ENCODE measurements at places on chromosomes 7 and 10.

- DNase-seq, result no peak
These were observed 1.6 kb downstream of the NPM3 start for GRCh38 chr10:101781655-101781983.

DNA sequence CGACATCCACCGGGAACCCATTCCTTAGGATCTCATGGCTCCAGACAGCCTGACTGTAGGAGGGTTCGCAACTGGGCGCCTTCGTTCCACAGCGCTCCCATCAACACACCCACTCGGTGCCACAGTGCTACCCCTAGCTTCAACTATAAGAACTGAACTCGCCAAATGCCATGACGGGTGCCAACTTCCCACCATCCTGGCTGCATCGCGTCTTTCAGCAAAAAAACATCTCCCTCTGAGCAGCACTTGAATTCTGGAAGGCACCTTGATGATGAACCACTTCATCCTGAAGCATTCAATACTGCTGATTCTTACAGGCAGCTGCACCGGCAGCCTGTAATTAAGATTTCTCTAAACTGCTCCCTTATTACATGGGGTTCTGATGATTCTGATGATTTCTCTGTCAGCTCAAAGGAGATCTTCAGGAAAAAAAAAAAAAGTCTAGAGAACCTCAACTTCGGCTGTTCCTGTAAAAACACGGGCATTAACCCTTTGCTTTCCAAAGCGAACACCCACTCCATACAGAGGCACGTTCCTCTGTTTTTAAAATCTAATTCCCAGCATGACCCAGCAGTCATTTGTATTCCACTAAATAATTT is 1.3 kb downstream of the CYTH3 start:
- peak; percentile 49 for DNase-seq

- no peak for DNase-seq
These were observed 42.1 kb downstream of the CYP51A1 start for GRCh38 chr7:92092210-92092609.

DNA sequence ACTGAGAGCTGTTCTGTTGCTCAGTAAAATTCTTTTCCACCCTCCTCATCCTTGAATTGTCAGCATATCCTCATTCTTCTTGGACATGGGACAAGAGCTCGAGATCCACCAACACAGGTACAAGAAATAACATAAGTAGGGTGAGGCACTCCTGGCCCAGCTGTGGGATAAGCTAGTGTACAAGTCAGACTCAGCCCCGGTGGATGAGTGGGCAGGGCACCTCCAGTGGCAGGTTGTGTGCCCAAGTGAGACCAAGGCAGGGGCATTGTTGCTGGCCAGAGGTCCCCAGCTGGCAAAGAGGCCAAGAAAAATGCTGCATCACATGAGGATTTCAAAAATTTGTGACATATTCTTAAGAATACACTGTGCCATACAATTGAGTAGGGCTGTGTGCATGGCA is 402.0 kb upstream of the ZWINT start:
- DNase-seq, result no peak

DNA sequence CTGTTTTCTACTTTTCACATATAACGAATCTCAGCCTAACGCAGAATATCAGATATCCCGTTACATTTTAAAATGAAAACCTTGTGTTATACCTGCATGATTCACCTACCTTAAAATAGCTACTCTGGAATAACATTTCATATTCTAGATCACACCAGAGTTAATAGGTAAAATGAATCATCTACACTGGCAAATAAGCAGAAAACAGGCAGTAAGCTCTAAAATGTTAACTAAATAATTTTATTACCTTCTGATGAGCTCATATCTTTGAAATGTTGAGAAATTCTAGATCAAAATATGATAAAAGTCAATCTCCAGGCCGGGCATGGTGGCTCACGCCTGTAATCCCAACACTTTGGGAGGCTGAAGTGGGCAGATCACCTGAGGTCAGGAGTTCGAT is 71.3 kb downstream of the CPEB3 start:
- no peak for DNase-seq

DNA sequence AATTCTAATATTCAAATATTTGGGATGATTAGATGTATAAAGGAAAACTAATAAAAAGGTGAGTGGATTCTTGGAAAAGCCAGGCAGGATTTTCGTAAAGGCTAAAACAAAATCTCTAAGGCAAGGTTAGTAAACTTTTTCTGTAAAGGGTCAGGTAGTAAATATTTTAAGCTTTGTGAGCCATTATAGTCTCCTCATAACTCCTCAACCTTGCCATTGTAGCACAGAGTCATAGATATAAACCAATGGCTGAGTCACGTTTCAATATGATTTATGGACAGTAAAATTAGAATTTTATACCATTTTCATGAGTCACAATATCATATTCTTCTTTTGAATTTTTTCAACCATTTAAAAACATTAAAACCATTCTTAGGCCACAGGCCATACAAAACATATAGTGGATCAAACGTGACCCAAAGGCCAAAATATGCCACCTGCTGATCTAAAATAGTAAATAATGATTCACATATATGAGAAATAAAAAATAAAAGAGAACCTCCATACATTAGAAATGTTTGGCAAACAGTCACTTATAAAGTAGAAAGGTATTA is 651.8 kb upstream of the LRRTM3 start:
- no peak for DNase-seq

- no peak for DNase-seq
These were observed 89.6 kb downstream of the EGFR start for GRCh38 chr7:55108401-55108800.

DNA sequence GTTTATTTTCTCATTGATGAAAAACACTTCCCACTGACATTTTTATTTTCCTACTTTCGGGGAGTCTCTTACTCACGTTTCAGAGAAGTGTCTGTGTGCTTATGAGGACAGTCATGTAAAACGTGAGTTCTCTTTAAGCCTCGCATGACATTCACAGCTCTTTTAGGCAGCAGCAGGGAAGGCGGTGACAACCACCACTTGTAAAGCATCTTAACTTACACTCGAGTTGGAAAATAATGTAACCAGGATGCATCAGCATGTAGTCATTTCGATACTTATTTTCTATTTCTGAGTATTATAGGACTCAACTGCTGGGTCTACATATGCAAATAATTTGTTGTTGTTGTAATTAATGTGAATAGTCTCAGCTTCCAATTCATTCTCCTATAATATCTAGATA is 153.6 kb downstream of the SEMA3D start:
- no peak for DNase-seq

- no peak for DNase-seq
These were observed 350.8 kb upstream of the BMPER start for GRCh38 chr7:33554576-33554975.

DNA sequence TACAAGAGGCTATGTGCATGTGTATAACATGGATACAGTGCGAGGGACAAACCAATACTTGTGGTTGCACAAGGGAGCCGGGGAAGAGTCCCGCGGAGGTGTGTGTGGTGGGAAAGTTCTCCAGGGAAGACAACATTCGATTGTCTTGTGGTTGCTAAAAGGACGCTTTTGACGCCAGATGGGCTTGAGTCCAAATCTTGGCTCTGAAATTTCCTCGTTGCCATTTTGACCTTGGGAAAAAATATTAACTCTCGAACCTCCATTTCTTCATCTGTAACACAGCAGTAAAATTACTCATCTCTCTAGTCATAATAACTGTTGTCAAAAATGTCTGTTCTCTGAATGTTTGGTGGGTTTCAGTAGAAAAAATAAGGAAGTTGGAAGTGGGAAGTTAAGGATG is 16.5 kb downstream of the PLXDC2 start:
- DNase-seq, result no peak

GRCh38 chr10:94361171-94361794 is 1.5 kb downstream of the NOC3L start:
- no peak for DNase-seq

DNA sequence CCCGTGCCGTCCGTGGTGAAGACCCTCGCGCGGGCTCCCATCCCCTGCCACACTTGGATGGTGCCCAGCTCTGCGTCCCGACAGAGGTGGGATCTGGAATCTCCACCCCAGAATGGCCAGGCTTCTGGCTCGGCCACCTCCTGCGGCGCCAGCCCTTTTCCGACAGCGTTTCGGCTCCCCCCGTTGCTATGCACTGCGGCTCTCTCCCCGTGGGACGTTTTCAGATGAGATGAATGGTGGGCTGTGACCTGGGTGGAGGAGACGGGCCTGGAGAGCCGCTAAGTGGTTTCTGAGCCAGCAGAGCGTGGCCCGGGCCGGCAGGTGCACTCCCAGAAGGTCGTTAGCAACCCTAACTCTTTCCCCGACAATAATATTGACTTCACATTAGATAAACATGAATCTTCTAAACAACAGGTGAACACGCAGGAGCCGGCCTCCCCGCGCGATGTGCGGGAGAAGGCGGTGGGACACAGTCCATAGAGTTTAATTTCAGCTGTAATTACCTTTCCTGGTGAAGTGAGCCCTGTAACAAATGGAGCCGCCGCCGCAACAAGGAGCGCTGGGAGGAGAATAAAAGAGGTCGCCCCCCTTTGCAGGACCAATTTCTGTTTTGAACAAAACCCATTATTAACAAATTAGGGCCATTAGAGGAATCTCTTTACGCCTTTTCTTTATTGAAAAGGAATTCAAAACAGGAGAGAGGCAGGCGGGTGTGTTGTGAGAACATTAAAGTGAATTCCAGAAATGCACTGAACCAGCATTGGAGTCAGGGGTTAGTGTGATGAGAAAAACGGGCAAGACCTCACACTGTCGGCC is 294.3 kb upstream of the PFKP start:
- no peak for DNase-seq

- DNase-seq, result no peak
These were observed 166.6 kb downstream of the ELMO1 start for GRCh38 chr7:37282093-37282444.

- DNase-seq, result no peak
These were observed 31.2 kb downstream of the GRIFIN start for GRCh38 chr7:2445047-2445446.

- no peak for DNase-seq
These were observed 191.5 kb downstream of the PHTF2 start for GRCh38 chr7:77989981-77990566.

- DNase-seq, result no peak
These were observed 302.6 kb upstream of the SEMA3D start for GRCh38 chr7:85489498-85489897.

GRCh38 chr7:5774790-5775189 is 6.7 kb downstream of the RNF216 start:
- no peak for DNase-seq

GRCh38 chr10:62095181-62096122 is 173.2 kb downstream of the RTKN2 start:
- DNase-seq, result peak; percentile 91

GRCh38 chr10:62492012-62492869 is 118.1 kb downstream of the ZNF365 start:
- DNase-seq, result no peak

DNA sequence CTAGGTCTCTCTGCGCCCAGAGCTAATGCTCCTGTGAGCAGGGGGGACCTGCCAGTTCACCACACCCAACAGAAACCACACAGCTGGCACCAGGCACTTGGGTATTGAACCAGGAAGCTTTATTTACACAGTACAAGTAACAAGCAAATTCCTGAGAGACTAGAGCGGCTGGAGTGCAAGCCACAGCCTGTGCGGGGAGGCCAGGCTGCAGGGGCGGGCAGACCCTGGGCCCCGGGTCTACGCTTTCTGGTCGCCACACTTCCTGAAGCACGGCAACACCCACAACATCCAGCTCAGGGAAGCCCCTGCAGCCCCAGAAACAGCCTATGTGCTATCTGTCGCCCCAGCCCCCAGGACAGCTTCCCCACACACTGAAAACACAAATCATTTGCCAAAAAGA is 125.0 kb downstream of the FAM53B start:
- no peak for DNase-seq

GRCh38 chr10:6279540-6280267 is 77.0 kb downstream of the PFKFB3 start:
- DNase-seq, result no peak

DNA sequence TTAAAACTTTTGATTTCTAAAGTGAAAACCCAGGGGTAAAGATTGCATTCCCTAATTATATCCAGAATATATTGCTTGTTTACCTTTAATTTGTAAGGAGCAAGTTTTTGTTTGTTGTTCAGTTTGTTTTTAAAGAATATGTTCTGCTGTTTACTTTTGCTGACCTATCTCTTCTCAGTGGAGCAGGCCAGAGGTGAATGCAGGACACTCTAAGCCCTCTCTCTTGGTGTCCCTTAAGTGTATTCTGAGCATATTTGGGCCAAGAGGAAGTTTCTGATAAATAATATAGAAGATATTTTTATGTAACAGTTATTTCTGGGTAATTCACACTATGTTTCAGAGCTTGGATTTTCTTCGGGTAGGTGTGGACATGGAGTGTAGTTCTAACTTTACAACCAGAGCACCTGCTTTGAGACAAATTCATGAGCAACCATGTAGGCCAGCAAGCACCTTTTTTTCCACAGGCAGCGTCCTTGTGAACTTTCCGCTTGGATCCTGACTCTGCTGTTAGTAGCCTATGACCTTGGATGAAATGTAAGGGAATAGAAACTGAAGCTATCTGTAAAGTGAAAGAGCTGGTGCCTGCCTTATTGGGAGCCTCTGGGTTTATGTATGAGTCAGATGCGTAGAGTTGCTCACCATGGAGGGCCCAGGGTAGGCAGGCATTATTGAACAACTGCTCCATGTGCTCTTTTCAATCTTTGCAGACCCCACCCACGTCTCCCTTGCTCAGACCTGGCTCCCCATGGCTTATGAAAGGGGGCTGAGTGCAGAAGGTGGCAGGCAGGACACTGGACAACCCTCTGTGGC is 16.1 kb downstream of the OGDH start:
- no peak for DNase-seq
